Stimulated activated naive CD4-positive, alpha-beta T cell treated with Interleukin-2 at 50 U/mL for 16 hours (primary cell): ENCODE measurements at places on chromosomes 11 and 22.

- DNase-seq, result no peak
These were observed 286.4 kb downstream of the CADM1 start for GRCh38 chr11:115217726-115218311.

DNA sequence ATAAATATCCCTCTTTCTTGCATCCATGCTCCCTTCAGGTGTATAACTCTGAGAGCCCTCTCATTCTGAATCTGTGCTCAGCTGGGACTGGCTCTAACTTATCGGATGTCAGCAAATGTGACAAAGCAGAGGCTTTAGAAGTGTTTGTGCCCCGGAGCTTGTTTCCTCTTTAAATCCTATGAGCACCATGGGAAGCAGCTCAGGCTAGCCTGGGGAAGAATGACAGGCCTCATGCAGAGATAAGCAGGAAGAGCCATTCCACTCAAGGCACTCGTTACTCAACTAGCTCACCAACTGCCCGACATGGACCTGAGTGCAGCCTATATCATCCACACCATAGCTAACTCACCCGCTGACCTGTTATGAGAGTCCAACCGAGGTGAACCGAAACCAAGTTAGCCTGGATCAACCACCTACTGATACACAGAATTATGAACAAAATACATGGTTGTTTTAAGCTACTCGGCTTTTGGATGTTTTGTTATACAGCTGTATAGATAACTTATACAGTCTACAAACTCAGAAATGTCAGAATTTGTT lies 990.7 kb downstream of the NTM start:
- no peak for DNase-seq

- no peak for DNase-seq
These were observed 1.1 kb upstream of the VSIG2 start for GRCh38 chr11:124753205-124753604.

DNA sequence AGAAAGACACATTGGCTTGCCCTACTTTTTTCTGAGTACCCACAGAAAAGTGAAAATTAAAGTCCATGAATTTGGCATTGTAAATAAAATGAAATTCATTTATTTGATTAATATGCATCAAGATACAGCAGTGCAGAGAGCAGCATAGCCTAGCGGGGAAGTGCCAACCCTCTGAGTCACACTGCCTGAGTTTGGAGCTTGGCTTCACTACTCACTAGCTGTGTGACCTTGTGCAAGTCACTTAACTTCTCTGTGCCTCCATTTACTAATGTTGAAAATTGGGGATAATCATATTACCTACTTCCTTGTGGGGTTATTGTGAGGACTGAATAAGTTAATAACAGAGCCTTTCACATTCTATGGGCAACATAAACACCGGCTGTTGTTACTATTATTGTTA lies 111.5 kb upstream of the CSNK2A3 start:
- DNase-seq, result no peak

GRCh38 chr11:130066338-130066737 lies 3.4 kb upstream of the APLP2 start:
- DNase-seq, result no peak

DNA sequence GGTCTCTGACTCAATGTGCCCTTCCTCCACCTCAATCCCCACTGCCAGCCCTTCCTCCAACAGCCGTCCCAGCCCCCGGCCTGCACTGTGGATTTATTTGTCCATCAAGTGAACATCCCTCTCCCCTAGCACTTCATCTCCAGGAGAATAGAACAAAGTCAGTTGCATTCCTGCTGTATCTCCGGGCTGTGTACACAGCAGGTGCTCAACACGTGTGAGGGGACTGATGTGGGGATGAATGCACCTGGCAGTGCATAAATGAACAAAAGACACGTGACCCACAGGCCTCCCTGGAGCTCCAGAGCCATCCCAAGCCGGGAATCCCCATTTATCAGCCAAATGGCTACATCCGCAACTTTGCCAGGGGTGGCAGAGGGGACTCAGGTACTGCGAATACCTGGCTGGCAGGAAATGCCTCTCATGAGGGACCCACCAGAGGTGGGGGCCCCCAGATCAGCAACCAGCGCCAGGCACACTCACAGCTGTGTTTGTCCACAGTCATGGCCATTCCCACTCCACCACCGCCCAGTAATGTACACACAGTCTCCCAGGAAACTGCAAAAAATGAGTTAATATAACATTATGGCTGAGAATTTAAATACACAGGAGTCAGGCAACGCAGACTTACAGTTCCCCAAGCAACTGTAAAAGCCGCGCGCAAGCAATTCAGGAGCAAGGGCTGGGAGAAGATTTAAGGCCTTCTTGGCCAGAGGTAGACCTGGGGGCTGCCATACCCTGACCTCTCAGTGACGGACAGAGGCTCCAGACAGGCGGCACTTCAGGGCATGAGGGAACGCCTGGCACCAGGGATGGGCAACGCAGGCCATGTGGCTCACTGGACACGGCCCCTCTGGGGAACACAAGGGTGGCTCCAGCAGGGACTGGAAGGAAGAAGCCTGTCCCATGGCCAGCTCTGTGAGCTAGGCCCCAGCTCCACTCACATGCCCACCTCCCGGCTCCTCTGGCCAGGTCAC lies 50.3 kb upstream of the TCF20 start:
- no peak for DNase-seq

- DNase-seq, result no peak
These were observed 6.9 kb upstream of the PHRF1 start for GRCh38 chr11:569158-569885.

DNA sequence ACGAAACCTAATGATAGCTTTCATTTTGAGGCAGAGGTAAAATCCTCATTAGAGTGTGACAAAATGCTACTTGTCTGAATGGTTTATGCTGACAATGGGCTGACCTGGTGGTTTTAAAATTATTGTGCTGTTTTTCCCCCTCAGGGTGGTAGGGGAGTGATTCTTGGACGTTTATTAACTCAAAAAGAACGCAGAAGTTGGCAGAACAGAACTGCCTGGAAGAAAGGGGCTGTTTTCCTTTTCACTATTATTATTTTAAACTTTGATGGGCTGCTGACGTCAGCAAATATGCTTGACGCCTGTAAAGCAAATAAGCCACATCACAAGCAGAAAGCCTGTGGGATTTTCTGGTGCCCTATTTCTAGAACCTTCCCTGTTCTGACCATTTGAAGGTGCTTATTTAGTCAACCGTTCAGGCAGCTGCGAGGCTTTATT lies 4.0 kb downstream of the RASSF10 start:
- DNase-seq, result no peak

DNA sequence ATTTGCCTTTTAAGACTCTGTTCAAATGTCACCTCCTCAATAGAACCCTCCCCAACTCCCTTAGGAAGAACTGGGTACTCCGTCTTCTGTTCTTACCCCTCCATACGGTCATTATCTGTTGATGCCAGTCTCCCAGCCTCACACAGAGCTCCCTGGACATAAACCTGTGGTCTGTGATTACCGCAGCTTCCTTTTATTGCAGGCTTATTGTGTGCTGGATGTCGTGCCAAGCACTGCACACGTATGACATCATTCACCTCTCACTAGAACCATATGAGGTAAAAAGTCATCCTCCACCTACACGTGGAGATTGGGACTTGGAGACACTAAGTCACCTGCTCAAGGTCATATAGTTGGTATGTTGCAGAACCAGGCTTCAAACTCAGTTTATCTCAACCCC lies 15.3 kb downstream of the PTPN5 start:
- no peak for DNase-seq

DNA sequence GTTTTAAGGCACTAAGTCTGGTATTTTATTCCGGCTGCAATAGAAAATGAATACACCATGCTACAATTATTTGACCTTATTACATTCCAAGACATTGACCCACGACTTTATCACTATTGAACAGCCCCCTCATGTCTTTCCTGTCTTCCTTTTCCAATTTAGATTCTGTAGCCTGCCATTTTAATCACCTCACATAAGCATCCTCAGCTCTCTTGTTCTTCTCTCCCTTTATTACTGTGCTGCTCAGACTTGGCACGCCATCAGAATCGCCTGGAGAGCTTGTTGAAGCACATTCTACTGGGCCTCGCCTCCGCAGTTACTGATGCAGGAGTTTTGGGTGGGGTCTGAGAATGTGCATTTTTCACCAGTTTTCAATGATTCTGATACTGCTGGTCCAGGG lies 38.7 kb upstream of the SWAP70 start:
- no peak for DNase-seq

DNA sequence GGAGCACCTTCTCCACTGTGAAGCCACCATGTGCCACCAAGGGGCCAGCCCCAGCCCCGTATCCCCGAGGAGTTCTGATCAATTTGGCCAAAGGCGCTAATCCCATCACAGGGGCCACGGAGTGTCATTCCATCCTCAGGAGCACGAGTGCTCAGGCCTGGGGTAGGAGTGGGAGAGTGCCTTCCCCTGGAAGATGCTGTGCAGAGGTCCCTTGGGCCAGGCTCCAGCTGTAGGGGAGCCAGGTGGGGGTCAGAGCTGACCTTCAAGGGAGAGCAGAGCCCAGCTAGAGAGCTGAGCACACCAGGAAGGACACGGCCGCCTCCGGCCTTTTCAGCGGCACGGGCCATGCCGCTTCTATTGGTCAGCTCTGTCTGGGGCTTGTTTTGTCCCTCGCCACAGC lies 1459.9 kb downstream of the BRD1 start:
- DNase-seq, result no peak

DNA sequence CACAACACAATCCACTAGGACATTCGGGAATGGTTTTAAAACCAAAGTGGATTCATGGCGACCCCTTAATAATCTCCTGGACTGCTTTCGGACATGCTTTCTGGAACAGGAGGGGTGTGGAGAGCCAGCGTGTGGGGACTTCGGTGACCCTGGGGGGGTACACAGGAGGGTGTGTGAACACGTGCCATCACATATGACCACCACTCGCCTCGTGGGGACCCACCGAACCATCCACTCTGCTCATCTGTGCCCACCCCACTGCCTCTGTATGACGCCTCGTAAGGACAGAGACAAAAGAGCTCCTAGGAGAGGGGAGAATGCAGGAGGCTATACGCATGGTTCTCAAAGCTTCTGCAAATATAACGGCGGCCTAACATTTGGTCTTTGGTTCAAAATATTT lies 8.9 kb downstream of the LTO1 start:
- DNase-seq, result no peak

GRCh38 chr22:38233427-38233826 lies 31.6 kb downstream of the MAFF start:
- no peak for DNase-seq

DNA sequence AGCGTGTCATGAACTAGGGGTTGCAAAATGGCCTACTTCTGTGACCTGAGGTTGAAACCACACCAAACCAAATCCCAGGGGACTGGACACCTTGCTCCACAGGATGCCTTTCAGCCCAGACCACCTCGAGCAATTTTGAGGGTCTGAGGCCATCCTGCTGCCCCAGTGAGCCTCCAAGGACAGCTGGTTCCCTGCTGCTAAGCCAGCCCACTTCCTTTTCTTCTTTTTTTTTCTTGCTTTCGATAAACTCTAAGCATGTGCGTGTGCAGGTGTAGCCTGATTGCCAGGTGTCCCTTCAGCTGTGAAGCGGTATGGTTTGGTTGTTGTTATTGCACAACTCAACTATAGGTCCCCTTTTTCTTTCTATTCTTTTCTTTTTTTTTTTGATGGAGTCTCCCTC lies 2.7 kb downstream of the CRYBB1 start:
- no peak for DNase-seq

DNA sequence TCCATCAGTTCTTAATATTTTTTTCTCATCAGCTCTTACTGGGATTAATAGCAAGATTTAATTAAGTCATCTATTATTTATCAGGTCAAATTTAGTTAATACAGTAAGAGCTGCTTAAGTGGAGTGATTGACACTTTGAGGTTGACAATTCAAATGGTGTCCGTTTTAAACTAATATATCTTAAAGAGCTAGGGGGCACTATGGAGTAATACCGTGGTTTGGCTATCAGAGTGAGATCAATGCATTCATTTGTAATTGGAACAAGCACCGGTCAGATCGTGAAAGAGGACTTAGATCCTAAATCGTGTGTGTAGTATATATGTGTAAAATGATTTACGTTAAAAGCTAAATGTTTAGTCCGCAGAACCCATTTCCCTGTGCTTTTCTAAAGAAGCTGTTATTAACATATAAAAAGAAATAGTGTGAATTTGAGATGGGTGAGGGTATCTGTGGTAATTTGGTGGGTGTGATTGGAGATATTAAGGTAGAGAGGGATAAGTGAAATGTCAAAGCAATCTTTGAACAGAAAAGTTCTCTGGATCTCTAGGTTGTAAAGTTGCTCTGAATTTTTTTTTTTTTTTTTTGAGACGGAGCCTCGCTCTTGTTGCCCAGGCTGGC lies 2.3 kb downstream of the SIK2 start:
- no peak for DNase-seq

- DNase-seq, result no peak
These were observed 4.0 kb downstream of the THAP12 start for GRCh38 chr11:76376746-76377558.

GRCh38 chr22:26548984-26549383 lies 36.7 kb upstream of the TFIP11 start:
- no peak for DNase-seq

DNA sequence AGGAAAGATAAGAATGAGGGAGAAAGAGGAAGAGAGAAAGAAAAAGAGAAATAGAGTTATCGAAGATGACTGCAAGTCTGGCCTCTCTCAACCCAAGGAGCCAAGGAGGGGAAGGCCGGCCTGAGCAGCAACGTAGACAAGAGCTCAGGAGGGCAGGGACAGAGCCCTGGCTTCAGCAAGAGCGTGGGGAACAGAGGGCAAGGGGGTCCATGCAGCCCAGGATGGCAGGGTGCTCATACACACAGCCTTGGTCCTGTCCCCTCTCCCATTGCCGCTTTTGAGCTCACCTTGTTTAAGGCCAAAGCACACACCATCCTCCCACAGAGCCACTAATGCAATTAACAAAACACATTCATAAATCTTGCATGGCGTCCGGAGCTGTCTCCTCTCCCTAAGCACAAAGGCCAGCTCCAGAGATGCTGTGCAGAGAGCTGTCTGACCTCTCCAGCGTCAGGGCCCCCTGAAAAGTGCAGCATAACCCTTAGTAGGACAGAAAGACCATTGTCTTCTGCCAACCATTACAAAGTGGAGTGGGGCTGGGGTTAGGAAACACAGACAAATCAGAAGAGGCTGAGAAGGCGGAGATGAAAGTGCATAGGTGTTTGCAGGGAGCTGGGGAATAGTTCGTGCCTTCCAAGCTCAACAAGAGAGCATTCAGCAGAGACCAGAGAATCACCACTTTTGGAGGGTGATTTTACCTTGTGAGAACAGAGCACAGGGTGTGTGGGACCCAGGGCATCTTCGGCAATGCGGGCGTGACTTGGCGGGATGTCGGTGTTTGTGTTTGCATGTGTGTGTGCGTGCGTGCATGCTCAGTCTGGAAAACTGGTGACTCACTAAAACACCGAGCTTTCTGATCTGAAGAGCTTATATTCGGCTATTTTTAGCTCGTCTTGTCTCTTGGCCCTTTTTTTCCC lies 28.2 kb upstream of the JAM3 start:
- DNase-seq, result no peak

DNA sequence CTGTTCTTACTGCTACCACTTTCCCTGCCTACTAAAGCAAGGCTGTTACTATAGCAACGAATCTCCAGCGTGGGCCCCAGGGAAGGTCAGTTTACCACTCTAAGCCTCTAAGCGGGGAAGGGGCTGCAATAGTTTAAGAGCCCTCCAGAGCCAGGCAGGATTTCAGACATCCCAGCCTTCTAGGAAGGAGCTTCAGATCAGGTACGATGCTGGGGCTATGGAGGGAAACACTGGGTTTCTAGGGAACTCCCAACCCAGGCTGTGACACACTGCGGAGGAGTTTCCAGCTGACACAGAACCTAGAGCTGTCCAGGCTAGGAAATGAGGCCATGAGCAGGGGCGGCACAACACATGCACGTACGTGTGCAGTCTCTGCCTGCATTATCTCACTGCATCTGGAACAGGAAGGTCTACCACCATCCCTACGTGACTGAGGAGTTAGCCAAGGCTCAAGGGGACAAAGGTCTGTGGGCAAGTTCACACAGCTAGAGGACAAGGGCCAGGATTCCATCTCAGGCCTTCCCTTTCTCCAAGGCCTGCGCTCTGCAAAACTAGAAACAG lies 20.4 kb downstream of the HPS4 start:
- no peak for DNase-seq
